CD14-positive monocyte (primary cell): ENCODE measurements at places on chromosomes 3 and 15.

DNA sequence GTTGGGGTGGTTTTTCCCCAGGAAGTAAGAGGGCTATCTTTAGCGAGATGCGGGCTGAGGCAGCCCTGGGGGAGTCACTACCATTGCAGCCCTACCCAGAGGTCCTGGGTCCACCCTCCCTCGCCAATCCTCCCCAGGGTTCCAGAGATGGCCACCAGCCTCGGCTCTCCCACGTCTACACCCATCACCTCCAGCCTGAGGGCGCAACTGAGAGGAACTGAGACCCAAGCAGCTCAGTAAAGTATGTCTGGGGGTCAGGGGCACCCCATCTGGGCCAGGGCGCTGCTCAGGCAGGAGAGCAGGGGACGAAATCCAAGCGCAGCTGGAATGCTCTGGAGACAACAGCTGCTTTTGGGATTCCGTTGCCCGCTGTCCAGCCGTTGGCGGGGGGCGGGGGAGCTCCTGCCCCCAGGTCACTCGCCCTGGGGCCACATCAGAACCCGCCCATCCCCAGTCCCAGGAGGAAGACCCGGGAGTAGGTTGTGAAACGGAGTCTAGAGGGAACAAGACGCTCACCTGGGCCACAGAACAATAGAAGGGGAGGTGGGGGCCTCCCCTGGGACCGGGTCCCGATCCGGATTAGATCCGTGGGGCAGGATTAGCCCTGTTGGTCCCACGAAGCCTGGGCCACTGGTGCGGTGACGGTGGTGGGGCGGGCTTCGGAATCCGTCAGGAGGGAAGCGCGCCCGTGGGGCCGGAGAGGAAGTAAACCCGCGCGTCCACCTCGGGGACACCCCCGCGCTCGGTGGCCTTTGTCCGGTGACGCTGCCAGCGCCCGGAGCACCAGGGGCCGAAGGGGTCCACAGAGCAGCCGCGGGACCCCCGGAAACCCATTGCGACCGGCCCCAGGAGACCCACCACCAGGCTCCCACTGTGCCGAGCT is 1.4 kb upstream of the NDUFAF3 start:
- peak overlapping the region; percentile 98 for H3K27ac ChIP-seq

GRCh38 chr3:107496855-107497254 is 25.9 kb upstream of the BBX start:
- H3K27ac ChIP-seq, result no peak overlapping the region
- H3K4me1 ChIP-seq, result no peaks in the 10 kb centered on the region
- no peak for DNase-seq

DNA sequence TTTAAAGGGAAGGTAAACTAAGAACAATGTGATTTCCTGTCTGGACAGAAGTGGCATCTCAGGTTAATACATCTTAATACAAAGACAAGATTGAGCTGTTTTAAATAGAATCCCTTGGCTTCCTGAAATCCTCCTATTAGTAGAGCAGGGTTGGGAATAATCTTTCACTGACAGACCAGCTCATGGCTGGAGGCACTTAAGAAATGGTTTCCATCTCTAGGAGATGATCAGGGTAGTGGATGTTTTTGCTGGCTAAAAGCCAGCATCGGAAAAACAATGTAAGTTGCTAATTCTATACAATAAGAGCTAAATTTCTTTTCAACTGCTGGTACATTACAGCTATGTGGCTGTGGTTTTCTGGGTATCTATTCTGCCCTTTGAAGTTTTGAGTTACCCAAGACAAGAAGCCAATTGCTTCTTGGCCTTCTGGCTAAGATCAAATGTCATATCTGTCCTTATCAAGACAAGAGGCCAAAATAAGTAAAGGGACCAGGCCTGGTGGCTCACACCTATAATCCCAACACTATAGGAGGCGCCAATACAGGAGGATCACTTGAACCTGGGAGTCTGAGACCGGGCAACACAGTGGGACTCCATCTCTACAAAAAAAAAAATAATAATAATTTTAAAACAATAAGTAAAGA is 49.6 kb downstream of the SHQ1 start:
- no peak for DNase-seq
- no peaks in the 10 kb centered on the region for H3K27me3 ChIP-seq
- no peak overlapping the region for H3K4me3 ChIP-seq
- no peaks in the 10 kb centered on the region for H3K36me3 ChIP-seq
- no peak overlapping the region for H3K27ac ChIP-seq
- no peaks in the 10 kb centered on the region for H3K4me1 ChIP-seq

DNA sequence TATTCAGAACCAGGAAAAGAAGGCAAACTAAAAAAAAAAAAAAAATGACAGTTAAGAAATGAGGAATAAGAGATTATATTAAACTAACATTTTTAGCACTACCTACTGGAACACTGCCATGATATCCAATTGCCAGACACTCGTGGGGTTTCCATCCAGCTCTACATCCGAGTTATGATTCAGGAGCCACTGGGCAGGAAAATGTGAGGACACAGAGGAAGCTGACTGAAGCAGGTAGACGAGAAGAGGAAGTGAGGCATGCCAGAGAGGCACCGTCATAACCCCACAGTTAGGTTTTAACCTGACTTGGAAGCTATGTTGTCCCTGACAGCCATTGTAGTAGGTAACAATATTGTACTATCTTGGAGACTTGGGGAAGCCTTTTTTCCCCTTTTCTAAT is 495.0 kb downstream of the NLGN1 start:
- H3K27me3 ChIP-seq, result no peaks in the 10 kb centered on the region
- no peaks in the 10 kb centered on the region for H3K4me1 ChIP-seq
- no peak overlapping the region for H3K4me3 ChIP-seq
- H3K27ac ChIP-seq, result no peak overlapping the region

DNA sequence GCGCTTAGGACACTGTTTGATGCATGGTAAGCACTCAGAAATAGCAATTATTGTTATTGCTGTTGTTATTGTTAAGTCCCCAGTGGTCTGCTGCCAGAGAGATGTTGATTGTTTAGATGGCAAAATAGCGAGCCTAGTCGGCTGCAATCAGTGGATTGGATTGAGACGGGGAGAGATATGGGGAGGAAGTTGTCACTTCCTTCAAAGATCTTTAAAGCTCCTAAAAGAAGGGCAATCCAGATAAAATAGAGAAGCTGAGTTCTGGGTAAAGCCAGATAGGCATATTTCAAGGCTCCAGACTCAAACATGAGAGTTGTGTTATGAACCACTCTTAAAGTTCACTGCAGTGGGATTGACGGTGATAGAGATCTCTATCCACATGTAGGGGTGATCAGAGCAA is 64.5 kb downstream of the RYR3 start:
- no peaks in the 10 kb centered on the region for H3K4me1 ChIP-seq
- no peaks in the 10 kb centered on the region for H3K27me3 ChIP-seq
- H3K36me3 ChIP-seq, result no peaks in the 10 kb centered on the region
- no peak overlapping the region for H3K4me3 ChIP-seq
- no peak for DNase-seq
- H3K27ac ChIP-seq, result no peak overlapping the region
